ENCODE measurements at places on chromosomes 4 and X.
A peak's percentile ranks its signal among the peaks of the same experiment; 100 is the strongest.

DNA sequence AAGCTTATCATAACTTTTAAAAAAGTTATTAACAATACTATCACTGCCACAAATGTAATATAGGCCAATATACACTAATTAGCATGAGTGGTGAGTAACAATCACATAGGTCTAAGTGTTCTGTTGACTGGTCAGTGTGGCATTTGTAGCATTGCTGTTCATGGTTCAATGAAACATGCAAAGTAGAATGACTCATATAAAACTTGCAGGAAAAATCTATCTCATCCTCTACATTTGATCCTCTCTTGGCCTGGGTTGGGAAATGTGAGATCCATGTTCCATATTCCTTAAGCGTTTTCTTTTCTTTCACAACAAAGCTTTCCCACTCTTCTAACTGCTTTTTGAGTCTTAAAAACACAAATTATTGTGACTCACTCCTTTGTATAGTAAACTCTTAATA lies 1418.7 kb downstream of the FSTL5 start:
- DNase-seq = no peak

DNA sequence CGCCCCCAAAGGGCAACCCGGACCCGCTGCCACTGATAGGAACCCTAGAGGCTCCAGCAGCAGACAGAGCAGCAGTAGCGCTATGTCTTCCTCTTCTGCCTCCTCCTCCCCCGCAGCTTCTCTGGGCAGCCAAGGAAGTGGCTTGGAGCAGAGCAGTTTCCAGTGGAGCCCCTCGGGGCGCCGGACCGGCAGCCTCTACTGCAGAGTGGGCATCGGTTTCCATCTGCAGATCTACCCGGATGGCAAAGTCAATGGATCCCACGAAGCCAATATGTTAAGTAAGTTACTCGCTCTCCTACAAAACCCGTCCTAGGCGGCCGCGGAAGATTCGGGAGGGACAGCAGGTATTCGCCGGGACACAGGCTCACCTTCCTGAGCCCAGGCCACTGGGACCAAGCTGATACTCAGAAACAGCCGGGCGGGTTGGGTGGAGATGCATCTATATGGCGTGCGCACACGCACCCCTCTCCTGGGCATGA lies 477 bp downstream of the FGF5 start:
- DNase-seq = no peak

GRCh38 chrX:108420481-108420880 lies 17.7 kb downstream of the COL4A6 start:
- no peak for DNase-seq

GRCh38 chr4:25081866-25082471 lies 51.2 kb upstream of the LGI2 start:
- DNase-seq = no peak

- no peak for DNase-seq
These were observed 9.4 kb downstream of the IRF2 start for GRCh38 chr4:184464759-184465454.

- DNase-seq = no peak
These were observed 82.7 kb downstream of the MANBA start for GRCh38 chr4:102678107-102678506.

DNA sequence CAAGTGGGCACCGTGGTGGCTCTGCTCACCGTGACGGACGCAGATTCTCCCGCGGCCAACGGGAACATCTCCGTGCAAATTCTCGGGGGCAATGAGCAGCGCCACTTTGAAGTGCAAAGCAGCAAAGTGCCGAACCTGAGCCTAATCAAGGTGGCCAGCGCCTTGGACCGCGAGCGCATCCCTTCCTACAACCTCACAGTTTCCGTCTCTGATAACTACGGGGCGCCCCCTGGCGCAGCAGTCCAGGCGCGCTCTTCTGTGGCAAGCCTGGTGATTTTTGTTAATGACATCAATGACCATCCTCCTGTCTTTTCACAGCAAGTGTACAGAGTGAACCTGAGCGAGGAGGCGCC lies 2.7 kb downstream of the FAT4 start:
- no peak for DNase-seq

GRCh38 chr4:126061655-126062054 lies 746.9 kb downstream of the FAT4 start:
- no peak for DNase-seq

GRCh38 chrX:109889289-109890006 lies 113.5 kb upstream of the TMEM164 start:
- no peak for DNase-seq

DNA sequence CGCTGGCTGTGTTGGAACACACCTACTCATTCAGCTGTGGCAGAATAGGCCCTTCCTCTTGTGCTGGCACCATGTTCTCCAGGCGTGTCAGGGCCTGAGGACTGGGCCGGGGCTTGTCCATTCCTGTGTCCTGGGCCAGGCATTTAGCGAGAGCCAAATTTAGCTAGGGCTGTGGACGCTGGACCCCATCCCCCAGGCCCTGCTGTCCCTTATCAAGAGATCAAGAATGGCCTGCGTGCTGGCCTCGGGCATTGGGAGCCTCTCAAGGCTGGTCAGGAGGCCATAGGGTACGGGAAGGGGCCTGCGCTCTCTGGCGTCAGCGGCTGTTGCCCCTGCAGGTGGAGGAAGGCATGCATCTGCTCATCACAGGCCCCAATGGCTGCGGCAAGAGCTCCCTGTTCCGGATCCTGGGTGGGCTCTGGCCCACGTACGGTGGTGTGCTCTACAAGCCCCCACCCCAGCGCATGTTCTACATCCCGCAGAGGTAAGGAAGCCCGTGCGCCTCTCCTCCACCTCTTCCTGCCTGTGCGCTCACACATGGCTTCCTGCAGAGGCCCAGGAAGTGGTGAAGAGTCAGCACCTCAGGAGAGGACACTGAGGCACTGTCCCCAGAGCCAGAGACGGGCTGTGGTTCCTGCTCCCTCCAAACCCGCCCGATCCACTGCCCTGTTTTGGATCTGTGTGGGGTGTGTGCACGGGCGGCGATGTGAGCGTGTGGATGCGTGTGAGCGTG lies 15.3 kb downstream of the ABCD1 start:
- DNase-seq = no peak

GRCh38 chrX:149631234-149632165 lies at the start of gene TMEM185A:
TSS of gene TMEM185A (minus strand) at chrX:149631792. CDS start at chrX:149631580, 212 bp downstream.
- DNase-seq = peak; percentile 73
